ENCODE measurements at places on chromosomes 3 and 15.

GRCh38 chr3:172654470-172654869 is 56.4 kb downstream of the NCEH1 start:
- DNase-seq = no peak

- no peak for DNase-seq
Observed at GRCh38 chr3:15819576-15819975, 21.8 kb upstream of the ANKRD28 start.

DNA sequence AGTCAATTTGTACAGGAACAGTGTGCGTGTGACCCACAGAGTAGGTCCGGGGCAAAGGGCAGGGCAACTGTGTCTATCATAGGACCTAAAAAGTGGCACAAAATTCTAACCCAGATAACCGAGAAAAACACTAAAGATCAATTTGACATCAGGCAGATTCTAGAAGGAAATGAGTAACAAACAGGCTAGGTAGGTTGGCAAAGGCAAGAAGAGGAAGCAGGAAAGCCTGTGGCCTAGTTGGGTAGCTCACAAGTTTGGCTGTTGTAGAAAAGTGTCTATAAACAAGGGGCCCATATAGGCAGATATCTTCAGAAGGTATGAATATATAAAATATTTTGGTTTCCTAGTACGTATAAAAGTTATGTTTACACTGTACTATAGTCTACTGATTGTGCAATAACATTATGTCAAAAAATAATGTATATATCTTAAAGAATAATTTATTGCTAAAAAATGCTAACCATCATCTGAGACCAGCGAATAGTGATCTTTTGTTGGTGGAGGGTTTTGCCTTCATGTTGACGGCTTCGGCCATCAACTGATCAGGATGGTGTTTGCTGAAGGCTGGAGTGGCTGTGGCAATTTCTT is 13.3 kb upstream of the OR5K1 start:
- no peak for DNase-seq

GRCh38 chr3:172892158-172892557 is 141.6 kb downstream of the ECT2 start:
- no peak for DNase-seq

DNA sequence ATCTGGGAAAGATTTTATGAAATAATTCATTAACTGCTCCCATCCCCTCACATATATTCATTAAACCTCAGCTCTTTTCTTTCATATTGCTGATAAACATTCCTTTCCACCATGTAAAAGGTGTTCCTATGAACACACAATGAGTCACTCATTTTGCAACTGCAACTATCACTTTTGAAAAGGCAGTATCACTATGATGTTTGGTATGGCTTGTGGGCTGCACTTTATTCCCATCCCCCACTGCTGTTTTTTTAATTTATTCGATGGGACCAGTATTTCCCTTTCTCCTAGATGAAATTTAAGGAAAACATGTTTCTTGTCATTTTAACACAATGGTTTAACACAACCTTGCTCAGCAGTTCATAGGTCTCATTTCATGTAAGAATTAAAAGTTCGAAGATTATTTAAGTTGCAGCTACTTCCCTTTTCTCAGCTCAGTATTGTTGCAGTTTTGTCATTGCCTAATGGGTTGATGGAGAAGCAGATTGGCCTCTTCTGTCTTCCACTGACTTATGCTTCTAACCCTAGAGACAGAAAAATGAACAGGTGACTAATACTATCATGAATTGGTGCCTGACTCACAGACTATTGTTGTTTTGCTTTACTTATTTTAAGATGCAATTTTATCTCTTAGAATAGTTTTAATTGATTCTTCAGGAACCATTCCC is 280.3 kb downstream of the ZPLD1 start:
- DNase-seq = no peak

GRCh38 chr3:137647179-137647578 is 116.9 kb upstream of the SOX14 start:
- DNase-seq = no peak

DNA sequence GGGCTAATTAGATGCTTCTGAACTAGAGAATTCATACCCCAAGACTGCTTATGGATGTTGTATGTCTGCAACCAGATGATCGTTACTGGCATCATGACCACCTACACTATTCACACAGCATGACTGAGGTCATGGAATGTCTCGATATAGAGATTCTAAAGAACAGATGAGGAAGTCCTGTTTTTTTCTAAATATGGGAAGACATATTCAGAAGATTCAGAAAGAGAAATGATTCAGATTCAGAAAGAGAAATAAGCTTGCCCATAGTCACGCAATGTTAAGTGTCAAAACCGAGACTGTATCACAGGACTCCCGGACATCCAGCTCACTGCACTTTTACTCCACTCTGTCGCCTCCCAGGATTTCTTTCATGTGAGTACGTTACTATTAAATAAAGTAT is 136.2 kb downstream of the TPRG1 start:
- no peak for DNase-seq

DNA sequence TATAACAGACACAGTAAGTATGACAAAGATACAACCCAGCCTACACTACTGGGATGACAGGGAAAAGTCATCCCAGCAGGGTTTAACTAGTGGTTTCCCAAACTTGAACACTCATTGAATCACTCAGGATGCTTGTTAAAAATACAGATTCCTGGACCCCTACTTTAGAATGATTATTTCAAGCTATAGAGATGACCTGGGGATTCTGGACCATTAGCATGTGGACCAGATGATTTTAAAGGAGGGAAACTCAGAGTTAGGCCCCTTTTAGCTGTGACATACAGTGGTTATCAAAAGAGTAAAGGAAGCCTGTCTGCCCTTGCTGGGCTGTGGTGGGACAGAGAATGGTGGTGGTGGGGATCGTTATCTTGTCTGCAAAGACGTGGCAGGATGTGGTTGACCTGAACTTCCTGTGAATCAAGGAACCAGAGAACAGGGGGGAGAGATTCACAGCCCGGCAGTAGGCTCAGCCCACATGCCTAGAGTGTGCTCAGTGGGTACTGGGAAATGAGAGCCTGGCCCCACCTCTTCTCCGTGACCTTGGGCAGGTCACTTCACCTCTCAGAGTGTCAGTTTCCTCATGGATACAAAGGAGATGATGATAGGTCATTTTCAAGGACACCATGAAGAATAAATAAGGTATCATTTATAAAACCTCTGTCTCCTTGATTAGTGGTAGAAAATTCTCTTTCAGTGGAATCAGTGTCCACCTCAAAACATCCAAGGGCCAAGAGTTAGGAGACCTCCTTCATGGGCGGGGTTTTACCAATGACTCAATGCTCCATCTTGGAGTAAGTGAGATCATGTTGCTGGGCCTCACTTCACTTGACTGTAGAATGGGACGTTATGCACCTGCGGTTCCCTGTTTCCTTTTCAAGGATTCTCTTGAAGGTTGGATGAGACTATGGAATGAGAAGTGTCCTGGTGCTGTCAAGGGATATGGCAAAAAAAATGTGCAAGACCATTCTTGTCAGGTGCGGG is 306.5 kb downstream of the RPLP1 start:
- no peak for DNase-seq

DNA sequence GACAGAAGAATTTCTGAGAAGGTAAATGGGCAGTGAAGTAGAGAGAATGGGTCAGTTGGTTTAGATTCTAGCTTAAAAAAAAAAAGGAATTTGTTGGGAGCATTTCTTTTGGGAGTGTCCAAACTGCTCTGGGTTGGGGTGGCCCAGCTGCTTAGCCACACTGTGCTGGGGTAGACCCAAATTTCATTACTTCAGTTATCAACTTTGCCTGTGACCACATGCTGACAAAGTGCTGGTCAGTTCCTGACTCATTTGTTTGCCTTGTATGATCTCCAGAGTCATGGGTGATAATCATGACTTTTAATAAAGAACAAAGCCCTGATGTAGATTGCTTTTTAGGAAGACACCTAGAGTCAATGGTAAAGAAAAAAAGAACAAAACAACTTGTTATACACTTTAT is 121.5 kb upstream of the FGF7 start:
- DNase-seq = no peak

GRCh38 chr15:94412979-94413746 is 181.8 kb downstream of the MCTP2 start:
- DNase-seq = no peak
